ENCODE measurements at places on chromosomes 11 and 22.

DNA sequence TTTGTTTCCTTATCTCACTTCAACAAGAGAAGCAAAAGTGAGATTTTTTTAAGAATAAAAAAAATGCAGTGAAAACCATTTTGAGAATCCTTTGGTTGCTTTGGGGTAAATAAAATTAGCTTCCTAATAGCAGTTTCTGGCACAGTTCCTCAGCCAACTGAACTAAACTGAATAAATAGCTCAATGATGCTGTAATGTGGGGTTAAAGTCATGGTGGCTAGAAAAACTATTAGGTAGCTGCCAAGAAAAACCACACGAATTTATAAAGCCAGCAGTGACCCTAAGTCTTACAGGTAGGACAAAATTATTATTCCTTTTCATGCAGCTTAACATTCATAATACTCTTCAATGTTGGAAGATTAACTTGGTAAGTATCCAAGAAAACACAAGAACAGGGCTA is 142.4 kb downstream of the APIP start:
- DNase-seq, result no peak

DNA sequence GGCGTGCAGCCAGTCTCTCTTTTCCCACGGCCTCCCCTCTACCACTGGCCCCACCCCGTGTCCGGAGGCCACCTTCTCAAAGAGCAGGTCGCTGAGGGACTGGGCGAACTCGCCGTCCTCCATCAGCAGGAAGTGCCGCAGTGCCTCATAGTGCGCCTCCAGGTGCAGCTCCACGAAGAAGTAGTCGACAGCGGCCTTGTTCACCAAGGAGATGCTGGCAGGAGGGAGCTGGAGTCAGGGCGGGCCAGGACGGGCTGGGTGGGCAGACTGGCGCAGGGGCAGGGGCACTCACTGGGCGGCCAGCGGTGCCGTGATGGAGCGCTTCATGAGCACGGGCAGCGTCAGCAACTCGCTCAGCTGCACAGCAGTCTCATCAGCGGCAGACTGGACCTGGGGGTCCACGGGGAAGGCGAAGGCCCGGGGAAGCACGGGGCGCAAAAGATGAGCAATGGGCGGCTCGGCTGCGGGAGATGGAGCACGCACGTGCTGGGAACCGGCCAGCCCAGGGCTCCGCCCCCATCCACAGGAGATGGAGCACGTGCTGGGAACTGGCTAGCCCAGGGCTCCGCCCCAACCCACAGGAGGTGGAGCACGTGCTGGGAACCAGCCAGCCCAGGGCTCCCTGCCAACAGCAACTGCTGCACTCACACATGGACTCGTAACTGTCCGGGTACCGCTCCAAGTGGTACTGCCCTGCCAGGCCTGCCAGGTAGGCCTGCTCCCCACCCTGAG is 18.4 kb downstream of the SELENOO start:
- DNase-seq, result peak; percentile 7

GRCh38 chr11:12122083-12122482 is 11.7 kb downstream of the MICAL2 start:
- no peak for DNase-seq

GRCh38 chr11:64996710-64997380 is at the start of gene BATF2:
Gene BATF2, minus strand, starts transcription at chr11:64996971. Its CDS starts 57 bp downstream, at chr11:64996914.
- DNase-seq, result peak; percentile 51

- no peak for DNase-seq
Observed at GRCh38 chr11:26019386-26019785, 312.5 kb upstream of the ANO3 start.

DNA sequence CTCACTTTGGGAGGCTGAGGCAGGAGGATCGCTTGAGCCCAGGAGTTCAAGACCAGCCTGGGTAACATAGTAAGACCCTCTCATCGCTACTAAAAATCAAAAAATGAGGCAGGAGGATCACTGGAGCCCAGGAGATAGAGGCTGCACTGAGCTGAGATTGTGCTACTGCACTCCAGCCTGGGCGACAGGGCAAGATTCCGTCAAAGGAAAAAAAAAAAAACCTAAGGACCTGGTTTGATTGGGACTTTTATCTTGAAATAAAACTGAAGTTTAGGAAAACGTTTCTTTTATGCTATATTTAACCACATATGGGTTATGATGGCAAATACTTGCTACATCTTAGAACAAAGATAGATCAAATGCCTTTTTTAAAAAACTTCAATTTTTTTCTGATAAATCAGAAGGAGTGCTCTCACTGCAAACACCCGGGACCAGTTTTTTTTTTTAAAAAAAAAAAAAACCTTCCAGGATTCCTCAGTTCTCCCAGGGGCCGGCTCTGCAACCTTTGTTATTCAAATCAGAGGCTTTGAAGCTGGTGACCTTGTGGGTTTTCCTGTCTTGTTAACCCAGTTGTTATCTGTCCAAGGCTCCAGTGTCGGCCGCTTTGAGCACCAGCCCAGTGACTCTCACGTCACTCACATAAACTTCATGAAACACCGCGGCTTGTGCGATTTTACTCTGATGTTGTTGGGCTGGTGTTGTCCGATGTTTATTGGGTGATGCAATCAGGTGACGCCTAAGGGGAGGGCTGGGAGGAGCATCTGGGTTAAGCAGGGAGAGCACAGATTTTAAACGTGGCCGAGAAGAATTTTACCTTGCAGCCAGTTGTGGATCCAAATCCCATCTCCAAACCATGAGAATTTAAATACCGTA is 24.7 kb upstream of the SLC22A12 start:
- DNase-seq, result peak; percentile 58

- DNase-seq, result no peak
Observed at GRCh38 chr11:31822927-31823643, 12.0 kb upstream of the PAX6 start.

- peak; percentile 59 for DNase-seq
Observed at GRCh38 chr11:129375751-129376657, at the start of gene BARX2. Gene BARX2, plus strand, starts transcription at chr11:129375848. Its CDS starts 188 bp downstream, at chr11:129376036.
